ENCODE measurements at places on chromosomes 4 and X.

- DNase-seq, result no peak
These were observed 317.2 kb downstream of the TENM3 start for GRCh38 chr4:182560358-182560757.

- DNase-seq, result no peak
These were observed 443.6 kb downstream of the SPRY1 start for GRCh38 chr4:123840197-123840596.

GRCh38 chrX:70026112-70026850 is 23.5 kb downstream of the AWAT2 start:
- DNase-seq, result no peak

DNA sequence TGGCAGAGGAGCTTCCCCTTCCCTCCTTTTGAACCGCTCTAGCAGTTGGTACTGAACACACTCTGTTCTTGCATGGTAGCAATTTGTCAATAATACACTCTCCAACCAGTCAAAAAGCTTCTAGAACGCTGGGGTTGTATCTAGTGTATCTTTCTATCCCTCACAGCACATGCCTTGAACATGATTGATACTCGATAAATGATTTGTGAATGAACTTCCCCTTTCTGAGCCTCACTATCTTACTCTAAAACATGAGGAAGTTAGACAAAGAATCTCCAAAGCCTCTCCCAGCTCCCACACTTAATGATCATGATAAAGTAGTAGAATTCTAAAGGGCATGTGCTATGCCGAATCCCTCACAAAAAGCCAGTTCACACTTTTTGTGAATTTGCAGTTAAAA is 64.4 kb downstream of the DLG3 start:
- DNase-seq, result no peak

- DNase-seq, result no peak
These were observed 33.6 kb downstream of the GRIA3 start for GRCh38 chrX:123217728-123218127.

- no peak for DNase-seq
These were observed 190.7 kb downstream of the RPA4 start for GRCh38 chrX:97074400-97074799.

DNA sequence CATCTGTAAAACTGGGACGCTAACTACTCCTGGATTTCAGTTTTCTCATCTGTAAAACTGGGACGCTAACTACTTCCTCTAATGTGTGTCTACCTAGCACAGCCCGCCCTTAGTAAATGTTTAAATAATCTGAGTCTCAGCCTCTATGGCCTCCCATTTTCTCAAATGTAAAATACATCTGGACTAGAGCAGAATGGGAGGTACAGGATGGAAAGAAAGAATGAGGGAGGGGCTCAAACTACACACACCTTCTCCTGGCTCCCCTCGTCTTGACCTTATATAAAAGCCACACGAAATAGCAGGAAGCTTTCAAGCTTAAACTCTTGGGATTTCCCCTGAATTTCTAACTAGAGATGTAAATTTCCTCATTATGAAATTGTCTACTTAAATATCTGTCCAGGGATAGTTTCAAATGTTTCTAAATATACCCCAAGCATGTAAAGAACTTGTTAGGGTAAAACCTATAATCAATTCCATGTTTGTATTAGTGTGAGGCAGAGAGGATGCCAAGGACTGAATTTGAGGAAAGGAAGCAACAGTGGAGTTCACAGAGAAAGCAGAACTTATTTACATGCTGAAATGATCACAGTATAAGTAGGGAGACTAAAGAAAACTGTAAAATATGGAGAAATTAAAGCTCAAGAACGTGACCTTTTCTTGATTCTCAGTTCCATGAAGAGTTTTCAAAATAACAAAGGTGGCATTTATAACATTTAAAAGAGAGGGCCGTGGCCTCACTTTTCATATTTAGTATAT is 220.0 kb downstream of the NWD2 start:
- no peak for DNase-seq

DNA sequence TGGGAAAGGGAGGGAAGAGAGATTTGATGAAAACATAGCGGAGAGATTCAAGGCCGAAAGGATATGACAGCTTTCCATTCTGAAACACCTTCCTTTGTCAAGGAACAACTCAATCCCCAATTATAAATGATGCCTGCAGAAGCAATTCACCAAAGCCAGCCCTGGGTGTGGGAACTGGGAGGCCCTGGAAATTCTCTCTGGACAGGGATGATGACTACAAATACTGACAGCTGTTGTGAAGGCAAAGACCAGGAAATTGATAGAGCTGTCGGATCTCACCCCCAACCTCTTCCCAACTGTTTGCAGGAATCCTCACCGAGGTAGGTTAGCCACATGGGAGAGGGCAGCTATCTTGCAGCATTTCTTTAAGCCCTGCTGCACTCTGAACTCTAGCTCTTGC is 54.3 kb downstream of the CCDC149 start:
- DNase-seq, result no peak

- no peak for DNase-seq
These were observed 1098.8 kb upstream of the IGFBP7 start for GRCh38 chr4:58209001-58209400.

DNA sequence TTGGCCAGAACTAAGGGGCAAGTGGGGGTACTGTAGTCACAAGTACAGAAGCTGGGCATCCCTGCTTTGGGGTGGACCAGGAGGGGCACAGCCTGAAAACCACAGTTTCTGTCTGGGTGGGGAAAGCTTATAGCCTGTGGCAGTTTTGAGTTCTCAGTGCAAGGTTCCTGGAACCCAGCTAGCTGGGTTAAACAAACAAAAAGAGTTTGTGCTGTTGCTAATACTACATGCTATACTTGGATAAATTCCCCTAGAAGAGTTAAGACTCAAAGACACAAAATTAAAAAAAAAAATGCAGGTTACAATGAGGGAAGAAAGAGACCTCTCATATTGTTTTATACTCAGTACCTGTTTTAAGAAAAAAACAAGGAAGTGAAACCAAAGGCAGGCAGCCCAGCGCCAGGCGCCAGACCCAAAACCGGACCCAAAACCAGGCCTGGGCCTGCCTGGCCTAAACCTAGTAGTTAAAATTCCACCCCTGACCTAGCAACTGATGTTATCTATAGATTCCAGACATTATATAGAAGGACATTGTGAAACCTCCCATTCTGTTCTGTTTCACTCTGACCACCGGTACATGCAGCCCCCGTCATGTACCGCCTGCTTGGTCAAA is 50.8 kb downstream of the SLC2A9 start:
- DNase-seq, result no peak

GRCh38 chr4:24912252-24913118 is at the start of gene CCDC149:
Gene CCDC149 (minus strand): TSS chr4:24913042. CDS start chr4:24912864, 178 bp downstream.
- DNase-seq, result peak; percentile 13

- DNase-seq, result no peak
These were observed 19.7 kb downstream of the DTHD1 start for GRCh38 chr4:36301127-36301526.

- DNase-seq, result peak; percentile 21
These were observed 2.5 kb upstream of the RS1 start for GRCh38 chrX:18674417-18674787.

- no peak for DNase-seq
These were observed 287.7 kb upstream of the PCDH18 start for GRCh38 chr4:137819964-137820383.

DNA sequence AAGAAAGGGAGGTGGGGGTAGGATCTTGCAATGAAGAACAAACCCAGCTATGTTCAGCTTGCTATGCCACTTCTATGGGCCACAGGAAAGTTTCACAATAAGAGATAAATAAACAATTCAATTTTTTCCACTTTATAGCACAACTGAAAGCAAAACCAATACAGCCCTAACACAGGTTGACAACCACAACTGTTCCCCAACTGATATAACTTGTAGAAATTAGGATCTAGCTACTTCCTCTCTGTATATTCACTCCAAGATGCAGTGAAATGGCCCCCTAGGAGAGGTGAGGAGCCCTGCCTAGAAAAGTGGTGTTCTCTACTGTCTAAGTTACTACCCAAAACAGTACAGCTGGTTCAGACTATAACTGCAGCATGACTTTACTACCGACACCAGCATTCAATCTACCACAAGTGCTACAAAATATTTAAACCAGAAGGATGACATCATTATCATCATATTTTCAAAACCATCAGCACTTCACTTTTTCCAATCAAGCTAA is 77.0 kb downstream of the FBXW7 start:
- no peak for DNase-seq

GRCh38 chrX:130051176-130051845 is 59.0 kb downstream of the ELF4 start:
- DNase-seq, result no peak

DNA sequence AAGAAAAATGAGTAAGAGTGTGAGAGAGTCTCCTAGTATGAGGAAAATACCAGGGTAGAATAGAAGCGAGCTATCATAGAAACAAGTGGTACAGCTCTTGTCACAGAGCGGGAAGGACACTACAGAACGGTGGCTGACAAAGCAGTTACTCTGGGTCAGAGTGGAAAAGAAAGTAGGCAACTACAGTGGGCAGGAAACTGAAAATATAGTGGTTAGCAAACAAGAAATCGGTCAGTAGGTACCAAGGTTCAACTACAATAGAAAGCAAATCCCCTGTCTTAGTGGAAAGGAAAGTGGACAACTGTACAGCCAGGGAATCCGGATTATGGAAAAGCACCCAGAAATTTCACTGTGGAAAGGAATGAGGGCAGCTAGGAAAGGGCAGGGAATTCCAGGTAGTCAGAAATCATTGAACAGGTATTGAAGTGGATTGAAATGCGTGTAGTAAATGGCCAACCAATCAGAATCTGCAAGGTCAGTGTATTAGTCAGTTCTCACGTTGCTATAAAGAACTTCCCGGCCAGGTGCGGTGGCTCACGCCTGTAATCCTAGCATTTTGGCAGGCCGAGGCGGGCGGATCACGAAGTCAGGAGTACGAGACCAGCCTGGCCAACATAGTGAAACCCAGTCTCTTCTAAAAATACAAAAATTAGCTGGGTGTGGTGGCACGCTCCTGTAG is 219.6 kb upstream of the DIAPH2 start:
- no peak for DNase-seq

DNA sequence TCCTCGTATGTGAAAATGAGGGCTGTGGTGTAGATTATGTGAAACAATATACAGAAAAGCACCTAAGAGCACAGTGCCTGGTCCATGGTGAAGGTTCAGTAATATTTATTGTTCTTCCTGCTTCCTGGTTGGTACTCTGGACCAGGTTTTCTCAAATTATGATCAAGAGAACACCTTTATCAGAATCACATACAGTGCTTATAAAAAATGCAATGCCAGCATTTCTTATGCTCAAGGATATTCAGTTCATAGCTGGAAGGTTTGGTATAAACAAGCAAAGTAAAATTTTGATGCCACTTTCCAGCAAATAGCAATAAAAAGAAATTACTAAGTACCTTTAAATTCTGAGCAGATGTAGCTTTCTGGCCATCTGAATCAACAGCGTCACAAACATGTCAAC is 1412.4 kb downstream of the RPA4 start:
- DNase-seq, result no peak

- DNase-seq, result no peak
These were observed 112.2 kb upstream of the PSAPL1 start for GRCh38 chr4:7546809-7547367.

GRCh38 chr4:108849611-108850168 is 86.8 kb upstream of the ETNPPL start:
- DNase-seq, result no peak

- DNase-seq, result no peak
These were observed 94.5 kb downstream of the AFF1 start for GRCh38 chr4:87029356-87029755.

- DNase-seq, result no peak
These were observed 1206.5 kb upstream of the PABPC4L start for GRCh38 chr4:135408109-135408508.

DNA sequence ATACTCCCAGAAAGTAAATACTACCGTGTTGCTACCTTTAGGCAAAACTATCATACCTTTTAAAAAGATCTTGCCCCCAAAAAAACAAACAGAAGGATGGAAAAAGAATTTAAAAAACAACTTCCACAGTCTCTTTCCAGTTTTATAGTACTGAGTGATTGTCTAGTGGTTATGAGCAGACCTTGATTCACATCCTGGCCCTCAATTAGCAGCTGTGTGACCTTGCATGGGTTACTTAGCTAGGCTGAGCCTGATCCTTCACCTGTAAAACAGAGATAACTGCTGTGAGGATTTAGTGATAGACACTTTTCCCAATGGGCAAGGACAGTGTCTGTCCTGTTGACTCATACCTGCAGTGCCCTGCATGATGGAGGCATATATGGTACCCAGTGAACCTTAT is 49.0 kb downstream of the SMAD1 start:
- DNase-seq, result no peak

DNA sequence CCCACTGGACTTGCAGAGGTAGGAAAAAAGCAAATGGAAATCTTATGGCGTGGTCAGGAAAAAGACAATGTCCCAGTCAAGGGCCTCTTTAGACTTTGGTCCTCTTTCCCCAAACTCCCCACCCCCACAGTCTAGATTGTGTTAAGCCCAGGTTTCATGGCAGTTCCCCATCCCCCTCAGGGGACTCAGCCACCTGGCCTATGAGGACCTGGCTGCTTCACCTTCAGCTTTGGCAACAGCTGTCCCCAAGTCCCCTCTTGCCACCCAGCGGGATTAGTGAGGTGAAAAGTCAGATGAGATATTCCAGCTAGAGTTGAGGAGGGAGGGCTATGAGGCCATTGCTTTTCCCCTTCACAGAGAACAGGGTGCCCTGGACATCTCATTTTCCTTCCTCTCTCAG is 457 bp downstream of the RIPPLY1 start:
- DNase-seq, result no peak

- DNase-seq, result no peak
These were observed 474.7 kb downstream of the SPRY1 start for GRCh38 chr4:123871341-123871740.

DNA sequence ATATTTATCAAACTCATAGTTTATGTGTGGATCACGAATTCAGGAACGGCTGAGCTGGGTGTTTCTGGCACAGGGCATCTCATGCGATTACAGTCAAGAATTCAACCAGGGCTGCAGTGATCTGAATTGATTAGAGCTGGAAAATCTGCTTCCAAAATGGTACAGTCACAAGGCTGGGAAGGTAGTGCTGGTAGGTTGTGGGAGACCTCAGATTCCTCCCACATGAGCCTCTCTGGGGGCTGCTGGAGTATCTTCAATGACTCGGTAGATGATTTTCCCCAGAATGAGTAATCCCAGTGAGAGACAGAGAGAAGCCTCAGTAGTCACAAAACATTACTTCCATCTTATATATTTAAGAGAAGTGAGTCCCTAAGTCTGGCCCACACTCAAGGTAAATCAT is 36.2 kb upstream of the PRDX4 start:
- no peak for DNase-seq

GRCh38 chr4:158090323-158090722 is 82.5 kb downstream of the GASK1B start:
- no peak for DNase-seq

DNA sequence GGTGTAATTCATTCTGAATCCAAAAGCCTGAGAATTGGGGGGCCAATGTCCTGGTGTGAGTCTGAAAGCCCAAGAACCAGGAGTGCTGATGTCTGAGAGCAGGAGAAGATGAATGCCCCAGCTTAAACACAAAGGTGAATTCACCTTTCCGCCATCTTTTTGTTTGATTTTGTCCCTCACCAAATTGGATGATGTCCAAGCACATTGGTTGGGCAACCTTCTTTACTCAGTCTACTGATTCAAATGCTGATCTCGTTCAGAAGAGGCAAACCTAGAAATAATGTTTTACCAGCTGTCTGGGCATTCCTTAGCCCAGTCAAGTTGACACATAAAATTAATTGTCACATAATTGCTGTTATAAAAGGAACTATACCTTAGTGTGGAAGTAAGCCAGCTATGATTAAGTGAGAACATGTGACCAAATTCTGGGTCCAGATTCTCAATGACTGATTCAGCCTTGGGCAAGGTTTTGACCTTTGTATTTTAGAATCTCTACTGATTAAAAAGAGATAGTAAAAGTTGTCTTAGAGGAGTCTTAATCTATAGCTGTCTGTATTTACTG is 34.5 kb upstream of the SLC4A4 start:
- no peak for DNase-seq

- DNase-seq, result no peak
These were observed 137.4 kb upstream of the STIM2 start for GRCh38 chr4:26723216-26723615.

Data from stimulated activated CD4-positive, alpha-beta T cell treated with anti-CD3 and anti-CD28 coated beads, Interleukin-2, amount 100 ng/mL, for 24 hours (primary cell).